Pulmonary artery endothelial cell (primary cell): ENCODE measurements at places on chromosomes 2 and 18.

DNA sequence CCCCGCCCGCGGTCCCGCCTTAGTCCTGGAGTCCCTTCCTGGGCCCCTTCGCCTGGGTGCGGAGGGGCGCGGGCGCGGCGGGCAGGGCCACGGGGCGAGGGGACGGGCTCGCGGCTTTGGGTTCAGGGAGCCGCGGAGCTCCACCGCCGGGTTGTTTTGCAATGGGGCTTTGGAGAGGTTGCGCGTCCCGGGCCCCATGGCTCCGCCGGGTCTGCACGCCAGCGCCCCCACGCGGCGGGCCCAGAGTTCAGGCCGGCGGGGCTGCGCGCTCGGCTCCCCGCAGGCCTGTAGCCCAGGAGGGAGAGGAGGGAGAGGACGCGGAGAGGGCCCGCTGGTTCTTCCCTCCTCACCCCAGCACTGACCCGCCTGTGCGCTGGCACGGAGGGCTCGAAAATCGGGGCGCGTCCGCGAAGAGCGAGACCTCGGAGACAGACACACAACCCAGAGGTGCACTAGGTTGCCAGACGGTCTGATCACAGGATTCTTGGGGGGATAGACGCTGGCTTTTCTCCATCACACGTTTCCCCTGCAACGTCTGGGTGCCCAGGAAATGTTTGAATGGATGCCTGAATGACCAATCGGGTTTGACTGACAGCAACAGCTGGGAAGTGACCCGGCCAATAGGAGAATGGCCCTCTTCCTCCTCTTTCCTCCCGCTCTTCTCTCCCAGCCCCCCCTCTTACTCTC is 4.9 kb upstream of the SIX2 start:
- no peak for DNase-seq

DNA sequence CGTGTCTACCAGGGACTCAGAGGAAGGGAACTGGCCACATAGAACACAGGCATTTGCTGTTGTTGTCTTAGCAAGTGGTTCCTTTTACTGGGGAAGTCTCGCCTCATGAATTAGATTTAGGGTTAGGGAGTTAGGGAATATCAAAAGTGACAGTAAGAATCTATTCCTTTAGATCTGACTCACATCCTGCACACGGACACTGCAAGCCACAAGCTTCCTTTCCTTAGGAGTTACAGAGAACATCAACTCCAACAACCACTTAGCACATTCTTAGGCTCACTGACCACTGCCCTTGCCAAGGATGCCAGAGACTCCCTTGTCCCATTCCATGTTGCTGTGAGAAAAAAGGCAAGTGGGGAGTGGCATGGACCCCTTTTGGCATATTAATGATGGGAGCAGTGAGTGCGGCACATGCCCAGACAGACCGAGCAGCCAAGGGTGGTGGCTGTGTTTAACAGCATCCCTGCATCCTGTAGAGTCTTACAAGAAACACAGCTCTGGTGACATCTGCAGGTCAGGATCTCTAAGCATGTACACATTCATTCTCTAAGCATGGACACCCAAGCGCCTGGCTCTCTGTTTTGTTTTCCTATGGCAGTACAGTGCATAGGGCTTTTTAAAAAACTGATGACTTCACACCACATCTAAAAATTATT is 745.6 kb upstream of the RAB6C start:
- no peak for DNase-seq

DNA sequence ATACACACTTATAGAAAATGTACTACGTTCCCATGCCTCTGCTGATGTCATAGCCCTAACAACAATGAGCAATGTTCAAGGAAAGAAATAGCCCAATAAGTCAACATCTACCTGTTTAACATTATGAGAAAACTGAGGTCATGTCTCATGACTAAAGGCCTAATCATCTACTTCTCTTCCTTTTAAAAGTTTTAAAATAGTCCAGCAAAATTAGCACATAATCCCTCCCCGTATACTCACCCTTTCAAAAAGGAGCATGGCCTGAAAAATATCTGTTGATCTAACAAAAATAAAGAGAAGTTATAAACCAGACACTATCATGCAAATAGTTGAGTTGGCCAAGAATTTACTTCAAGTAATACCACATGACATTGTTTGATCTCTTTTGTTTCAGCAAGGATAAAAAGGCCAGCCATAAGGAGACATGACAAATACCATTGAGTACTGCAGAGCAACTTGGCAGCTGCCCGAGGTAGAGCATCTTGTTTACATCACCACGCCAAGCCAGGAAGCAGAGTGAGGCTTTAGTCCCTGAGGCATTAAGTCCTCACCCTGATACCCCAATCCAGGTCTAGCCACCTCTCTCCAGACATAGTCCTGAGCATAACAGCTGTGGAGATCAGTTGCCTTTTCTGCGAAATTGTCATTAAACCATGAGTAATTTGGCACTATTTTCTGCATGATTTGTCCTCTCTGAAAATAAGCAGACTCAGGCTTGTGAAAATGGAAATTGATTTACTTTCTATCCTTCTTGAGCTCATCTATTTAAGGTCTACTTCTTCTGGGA is 137.4 kb upstream of the ETAA1 start:
- DNase-seq, result no peak

DNA sequence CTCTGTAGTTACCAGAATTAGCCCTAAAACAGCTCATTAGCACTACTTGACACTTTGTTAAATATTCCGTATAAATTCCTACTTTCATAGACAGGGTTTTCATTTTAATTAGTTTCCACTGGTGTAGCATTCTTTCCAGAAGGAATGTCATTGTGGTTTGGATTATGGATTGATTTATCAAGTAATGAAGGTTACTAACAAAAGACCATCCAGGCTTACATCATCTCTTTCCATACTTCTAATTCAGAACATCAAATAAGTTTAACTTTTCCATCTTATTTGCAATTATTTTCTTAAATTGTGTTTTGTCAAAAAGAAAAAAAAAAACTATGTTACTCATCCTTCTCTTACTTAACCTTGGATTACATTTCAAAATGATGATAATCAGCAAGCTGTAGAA is 231.8 kb upstream of the SPOPL start:
- no peak for DNase-seq

DNA sequence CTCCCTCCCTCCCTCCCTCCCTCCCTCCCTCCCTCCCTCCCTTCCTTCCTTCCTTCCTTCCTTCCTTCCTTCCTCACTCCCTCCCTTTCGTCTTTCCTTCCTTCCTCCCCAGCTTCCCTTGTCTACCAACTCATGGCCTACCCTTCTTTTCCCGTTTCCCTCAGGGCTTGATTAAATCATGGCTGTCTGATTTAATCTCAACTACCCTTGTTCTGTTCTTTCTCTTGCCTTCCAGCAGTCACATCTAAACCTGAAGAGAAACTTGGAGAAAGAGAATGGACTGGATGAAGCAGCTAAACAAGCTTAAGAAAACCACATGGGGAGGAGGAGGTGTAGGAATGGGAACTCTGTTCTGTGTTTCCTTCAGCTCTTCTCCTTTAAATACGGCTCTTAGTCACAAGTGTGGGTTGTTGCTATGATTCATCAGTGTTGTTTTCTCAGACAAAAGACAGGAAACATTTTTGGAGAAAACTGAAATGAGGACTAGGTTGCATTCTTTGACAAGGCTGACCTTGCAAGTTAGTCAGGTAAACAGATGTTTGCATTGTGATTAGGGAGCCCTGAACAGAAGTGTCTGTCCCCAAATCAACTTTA is 177.9 kb downstream of the LRRTM1 start:
- DNase-seq, result no peak

- no peak for DNase-seq
Measured at GRCh38 chr2:60556576-60557485, 3.4 kb upstream of the BCL11A start.

DNA sequence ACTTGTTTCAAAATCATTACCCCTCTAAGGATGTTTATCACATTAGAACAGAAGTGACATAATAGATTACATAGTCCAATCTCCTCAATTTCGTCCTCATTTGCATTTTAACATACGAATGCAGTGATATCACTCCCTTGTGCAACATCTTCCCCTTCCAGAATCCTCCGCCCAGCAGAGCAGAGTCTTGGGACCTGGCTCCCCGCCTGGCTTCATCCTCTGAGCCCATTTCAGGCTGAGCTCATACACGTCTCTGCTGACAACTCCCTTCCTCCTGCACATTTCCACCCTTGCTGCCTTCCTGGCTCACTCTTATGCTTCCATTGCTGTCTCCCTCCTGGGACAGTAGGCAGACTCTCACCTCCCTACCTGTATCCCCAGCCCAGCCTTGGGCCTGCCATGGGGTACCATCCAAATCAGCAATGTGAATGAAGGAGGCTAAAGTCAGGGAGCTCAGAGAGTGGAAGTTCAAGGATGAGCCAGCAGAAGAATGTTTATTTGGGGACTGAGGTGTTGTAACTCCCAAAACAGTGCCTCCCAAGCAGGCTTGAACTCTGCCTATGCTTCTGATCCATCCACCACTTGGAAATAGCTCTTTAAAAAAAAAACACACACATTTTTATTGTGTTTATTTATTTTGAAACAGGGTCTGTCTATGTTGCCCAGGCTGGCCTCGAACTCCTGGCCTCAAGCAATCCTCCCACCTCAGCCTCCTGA is 165.2 kb downstream of the TMEM200C start:
- no peak for DNase-seq

GRCh38 chr2:31828891-31829290 is 181.9 kb downstream of the MEMO1 start:
- DNase-seq, result no peak

- DNase-seq, result no peak
Measured at GRCh38 chr2:222013889-222014288, 284.9 kb downstream of the PAX3 start.

DNA sequence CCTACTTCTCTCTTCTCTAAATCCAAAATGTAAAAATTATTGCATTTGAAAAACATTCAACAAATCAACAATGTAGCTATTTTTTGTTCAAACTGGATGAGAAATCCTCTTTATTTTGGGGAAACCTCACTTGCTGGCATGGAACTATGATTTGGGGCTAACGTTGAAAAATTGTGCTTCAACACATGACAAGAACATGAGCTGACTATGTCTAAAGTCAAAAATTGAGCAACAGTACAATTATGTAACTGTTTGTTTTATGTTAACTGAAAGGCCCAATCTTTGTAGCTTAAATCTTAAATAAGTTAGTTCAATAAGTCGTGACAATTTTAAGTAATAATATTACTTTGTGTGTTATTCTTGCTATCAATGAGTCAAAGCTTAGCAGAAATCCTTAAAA is 67.3 kb downstream of the TMEFF2 start:
- DNase-seq, result no peak

DNA sequence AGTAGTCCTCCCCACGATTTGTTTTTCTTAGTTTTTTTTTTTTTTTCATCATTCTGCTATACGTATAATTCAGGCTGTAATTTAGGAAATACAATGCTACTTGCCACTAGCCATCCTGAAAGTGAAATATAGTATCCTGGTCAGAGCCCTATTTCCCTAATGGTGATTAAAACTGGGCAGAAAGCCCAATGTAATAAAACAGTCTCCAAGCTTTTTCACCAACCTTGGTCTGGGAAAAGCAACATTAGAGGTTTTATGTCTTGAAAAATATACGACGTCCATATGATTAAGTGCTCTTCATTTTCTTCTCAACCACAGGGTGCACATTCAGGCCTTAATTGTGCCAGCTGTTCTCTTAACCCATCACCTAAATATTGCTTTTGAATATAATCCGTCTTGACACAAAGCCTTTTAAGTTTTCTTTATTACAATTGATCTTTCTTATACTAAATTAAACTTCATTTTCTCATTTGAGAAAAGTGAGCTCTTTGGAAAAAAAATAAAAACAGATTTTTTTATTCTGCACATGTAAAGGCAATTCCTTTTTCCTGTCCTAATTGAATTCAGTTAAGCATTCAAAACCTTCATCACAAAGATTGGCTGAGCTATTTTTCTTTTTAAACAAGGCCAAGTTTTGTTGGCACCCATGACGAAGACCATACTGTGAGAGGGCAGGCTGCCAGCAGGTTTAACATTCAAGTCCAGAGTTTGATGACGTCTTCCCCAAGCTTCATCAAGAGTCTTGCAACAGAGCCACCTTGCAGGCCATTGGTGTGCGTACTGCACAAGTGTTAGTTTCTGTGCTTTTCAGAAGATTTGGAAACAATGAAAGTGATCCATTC is 52.7 kb downstream of the MAP2 start:
- DNase-seq, result no peak

- DNase-seq, result peak; percentile 94
Measured at GRCh38 chr18:62425465-62426190, 97.2 kb upstream of the ZCCHC2 start.

DNA sequence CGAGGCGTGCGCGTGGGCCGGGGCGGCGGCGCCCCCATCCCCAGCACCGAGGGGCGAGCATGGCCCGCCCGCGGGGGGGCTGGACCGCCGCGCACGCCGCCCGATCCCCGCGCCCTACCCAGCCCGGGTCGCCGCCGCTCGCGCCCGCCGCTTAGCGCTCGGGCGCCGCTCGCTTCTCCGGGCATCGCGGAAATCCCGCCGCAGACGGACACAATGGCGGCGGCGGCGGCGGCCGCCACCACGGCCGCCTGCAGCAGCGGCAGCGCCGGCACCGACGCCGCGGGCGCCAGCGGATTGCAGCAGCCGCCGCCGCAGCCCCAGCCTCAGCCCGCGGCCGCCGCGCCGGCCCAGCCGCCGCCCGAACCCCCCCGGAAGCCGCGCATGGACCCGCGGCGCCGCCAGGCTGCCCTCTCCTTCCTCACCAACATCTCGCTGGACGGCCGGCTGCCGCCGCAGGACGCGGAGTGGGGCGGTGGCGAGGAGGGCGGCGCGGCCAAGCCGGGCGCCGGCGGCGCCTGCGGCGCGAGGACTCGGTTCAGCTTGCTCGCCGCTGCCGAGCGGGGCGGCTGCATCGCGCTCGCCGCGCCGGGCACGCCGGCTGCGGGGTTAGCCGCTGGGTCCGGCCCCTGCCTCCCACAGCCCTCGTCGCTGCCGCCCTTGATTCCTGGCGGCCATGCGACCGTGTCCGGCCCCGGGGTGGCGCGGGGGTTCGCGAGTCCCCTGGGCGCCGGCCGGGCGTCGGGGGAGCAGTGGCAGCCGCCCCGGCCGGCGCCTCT is 453 bp downstream of the CABLES1 start:
- DNase-seq, result no peak

DNA sequence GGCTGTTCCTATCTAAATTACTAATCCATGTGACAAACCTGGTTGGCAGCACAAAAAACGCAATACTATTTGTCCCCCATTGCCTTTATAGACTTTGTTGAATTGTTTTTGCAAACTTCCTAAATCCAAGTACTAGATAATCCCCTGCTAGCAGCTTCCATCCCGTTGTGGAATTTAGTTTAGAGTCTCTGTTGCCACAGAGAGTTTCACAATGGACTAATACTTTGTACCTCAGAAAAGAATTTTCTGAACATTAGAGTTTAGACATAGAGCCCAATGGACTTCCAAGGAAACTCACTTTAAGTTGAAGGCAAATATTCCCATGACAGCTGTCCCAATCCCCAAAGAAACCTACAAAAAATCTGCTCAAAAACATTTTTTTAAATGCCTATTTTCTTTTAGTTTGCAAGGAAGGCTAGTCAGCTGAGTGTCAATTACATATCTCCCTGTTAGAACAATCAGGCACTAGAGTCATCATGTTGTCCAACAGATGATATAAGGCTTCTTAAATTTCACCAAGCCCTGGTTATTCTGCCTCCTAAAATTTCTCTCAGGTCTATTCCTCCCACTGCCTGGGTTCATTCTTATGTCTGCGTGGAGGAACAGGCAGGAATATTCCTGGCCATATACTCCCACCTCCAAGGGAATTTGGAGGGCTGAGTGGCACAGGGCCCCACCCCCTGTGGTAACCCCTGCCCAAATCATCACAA is 27.2 kb downstream of the RNF152 start:
- DNase-seq, result no peak
